Activated T-cell treated with anti-CD3 and anti-CD28 coated beads, Interleukin-2, amount 50 U/mL, for 72 hours (primary cell): ENCODE measurements at places on chromosomes 16 and 17. TPM values are rescaled to one million over a fixed set of nuclear protein-coding genes. Genes with fewer than 3 reads are reported as not detected.

DNA sequence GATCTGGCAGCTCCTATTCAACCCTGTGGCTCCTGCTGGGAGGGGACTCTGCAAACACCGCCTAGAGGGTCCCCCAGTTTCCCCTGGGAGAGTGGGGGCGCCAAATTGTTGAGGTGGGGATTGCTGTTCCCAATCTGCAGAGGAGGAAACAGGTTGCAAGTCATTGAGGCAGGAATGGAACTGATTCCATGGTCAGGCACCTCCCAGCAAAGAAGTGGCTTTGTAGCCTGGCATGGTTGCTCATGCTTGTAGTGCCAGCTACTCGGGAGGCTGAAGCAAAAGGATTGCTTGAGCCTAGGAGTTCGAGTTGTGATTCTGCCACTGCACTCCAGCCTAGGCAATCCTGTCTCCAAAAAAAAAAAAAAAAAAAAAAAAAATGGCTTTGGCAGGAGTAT lies 198 bp upstream of the PYDC1 start:
- H3K4me3 ChIP-seq = peak overlapping the region; percentile 91
- peaks cover 70% of the 10 kb centered on the region for H3K27me3 ChIP-seq
- peaks cover 19% of the 10 kb centered on the region for H3K4me1 ChIP-seq
- no peaks in the 10 kb centered on the region for H3K36me3 ChIP-seq
- H3K27ac ChIP-seq = no peak overlapping the region

DNA sequence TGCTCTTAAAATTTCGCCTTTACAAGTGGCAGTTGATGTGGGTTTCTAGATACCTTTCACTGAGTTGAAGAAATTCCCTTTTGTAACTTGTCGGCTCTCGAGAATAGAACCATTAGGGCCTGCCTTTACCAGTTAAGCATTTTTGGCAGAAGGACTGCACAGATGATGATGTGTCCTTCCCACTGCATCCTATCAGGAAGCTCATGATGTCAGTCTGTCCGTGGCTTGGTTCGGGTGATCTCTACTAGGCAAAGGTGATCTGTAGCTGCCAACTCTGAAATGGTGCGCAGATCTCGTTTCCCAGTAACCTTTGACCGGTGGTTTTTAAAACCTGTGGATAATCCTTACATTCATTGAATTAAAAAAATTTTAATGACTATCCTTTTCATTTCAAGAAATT lies 49.7 kb downstream of the ZNRF1 start:
- peaks cover 13% of the 10 kb centered on the region for H3K4me1 ChIP-seq
- no peak overlapping the region for H3K4me3 ChIP-seq
- no peak overlapping the region for H3K27ac ChIP-seq
- H3K36me3 ChIP-seq = peaks cover 1% of the 10 kb centered on the region
- no peak for DNase-seq

DNA sequence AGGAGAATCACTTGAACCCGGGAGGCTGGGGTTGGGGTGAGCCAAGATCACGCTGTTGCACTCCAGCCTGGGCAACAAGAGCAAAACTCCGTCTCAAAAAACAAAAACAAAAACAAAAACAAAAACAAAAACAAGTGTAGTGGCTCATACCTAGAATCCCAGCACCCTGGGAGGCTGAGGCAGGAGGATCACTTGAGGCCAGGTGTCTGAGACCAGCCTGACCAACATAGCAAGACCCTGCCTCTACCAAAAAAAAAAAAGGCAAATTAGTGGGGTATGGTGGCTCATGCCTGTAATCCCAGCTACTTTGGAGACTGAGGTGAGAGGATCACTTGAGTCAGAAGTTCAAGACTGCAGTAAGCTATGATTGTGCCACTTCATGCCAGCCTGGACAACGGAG lies 26.4 kb upstream of the HAPSTR1 start:
- DNase-seq = no peak
- no peaks in the 10 kb centered on the region for H3K27me3 ChIP-seq
- peaks cover 33% of the 10 kb centered on the region for H3K4me1 ChIP-seq
- H3K4me3 ChIP-seq = no peak overlapping the region

DNA sequence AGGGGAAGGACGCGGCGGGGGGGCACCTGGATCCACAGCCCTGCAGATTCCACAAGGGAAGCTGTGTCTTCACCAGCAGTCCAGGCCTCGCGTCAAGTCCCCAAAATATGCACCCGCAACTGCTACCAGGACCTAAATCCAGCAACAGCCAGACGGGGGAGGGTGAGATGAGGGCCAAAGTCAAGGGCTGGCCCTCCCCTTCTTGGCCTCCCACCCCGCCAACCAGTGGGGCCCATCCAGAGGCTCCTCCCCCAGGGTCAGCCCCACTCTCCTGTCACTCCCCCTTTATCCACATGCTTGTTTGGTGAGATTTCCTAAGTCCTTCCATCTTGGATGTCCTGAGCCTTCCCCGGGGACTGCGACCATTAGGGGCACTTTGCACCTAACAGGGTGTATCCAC lies 138.7 kb downstream of the ENGASE start:
- DNase-seq = no peak
- no peak overlapping the region for H3K27ac ChIP-seq
- H3K27me3 ChIP-seq = peaks cover 40% of the 10 kb centered on the region
- H3K36me3 ChIP-seq = no peaks in the 10 kb centered on the region
- H3K4me1 ChIP-seq = no peaks in the 10 kb centered on the region

GRCh38 chr16:88963583-88963982 lies 13.4 kb downstream of the CBFA2T3 start:
- DNase-seq = no peak
- peaks cover 5% of the 10 kb centered on the region for H3K4me1 ChIP-seq
- no peak overlapping the region for H3K4me3 ChIP-seq

DNA sequence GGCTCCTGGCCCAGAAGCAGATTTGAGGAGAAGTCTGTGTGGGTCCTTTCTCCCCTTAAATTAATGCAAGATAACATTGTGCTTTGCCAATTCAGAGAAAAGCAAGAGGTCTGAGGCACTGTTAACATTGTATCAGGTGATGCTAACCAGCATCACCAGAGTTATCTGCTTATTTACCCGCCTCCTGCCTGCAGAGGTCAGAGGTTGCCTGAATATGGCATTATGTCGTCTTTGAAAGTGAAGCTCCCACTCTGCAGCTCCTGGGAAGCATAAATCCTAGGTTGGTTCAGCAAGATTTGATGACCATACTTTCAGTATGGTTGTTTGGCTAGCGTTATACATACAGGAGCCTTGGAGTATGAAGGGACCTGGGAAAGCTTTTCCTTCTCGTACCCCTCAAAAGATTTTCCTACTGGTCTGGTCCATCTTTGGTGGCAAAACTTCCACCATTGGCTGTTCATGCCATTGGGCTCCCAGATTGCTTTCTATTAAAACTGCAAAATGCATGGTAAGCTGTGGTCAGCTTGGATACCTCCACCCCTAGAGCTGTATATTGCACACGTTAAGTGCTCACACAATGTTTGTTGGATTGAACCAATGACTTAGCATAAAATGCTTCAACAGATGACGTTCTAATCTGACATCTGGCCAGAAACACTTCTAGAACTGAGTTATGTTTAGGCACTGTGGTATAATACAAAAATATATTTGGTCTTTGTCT lies 24.1 kb downstream of the CHD9 start:
- no peaks in the 10 kb centered on the region for H3K27me3 ChIP-seq
- peaks cover 7% of the 10 kb centered on the region for H3K4me1 ChIP-seq
- no peak overlapping the region for H3K27ac ChIP-seq
- H3K36me3 ChIP-seq = peaks cover 3% of the 10 kb centered on the region
- DNase-seq = no peak

- peak; percentile 63 for DNase-seq
- H3K36me3 ChIP-seq = no peaks in the 10 kb centered on the region
- H3K27ac ChIP-seq = peak overlapping the region; percentile 80
- peaks cover 60% of the 10 kb centered on the region for H3K4me1 ChIP-seq
- H3K27me3 ChIP-seq = no peaks in the 10 kb centered on the region
These were observed 17.7 kb downstream of the NAA60 start for GRCh38 chr16:3461151-3461550.

DNA sequence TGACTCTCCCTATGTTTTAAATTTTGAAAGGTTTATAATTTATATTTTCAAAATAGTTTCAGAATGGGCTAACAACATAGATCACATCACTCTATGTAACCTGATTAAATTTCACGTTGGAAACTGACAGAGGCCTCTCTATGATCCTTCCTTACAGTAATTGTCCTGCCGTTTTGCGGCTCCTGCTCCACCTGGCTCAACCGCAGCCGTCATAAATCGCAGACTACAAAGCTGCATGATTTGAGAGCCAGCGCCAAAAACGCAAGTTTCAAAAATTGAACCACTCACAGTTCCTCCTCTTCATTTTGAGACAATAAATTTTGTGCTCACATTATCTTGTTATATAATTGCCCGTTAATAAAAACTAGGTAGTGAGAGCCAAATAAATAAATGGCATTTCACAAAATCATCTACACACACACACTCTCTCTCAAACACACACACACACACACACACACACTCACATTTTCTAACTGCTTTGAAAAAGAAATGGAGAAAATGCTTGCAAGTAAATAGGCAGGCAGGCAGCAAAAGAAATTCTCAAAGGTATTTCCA lies 263.1 kb upstream of the PSMD7 start:
- H3K36me3 ChIP-seq = no peaks in the 10 kb centered on the region
- no peaks in the 10 kb centered on the region for H3K4me1 ChIP-seq

DNA sequence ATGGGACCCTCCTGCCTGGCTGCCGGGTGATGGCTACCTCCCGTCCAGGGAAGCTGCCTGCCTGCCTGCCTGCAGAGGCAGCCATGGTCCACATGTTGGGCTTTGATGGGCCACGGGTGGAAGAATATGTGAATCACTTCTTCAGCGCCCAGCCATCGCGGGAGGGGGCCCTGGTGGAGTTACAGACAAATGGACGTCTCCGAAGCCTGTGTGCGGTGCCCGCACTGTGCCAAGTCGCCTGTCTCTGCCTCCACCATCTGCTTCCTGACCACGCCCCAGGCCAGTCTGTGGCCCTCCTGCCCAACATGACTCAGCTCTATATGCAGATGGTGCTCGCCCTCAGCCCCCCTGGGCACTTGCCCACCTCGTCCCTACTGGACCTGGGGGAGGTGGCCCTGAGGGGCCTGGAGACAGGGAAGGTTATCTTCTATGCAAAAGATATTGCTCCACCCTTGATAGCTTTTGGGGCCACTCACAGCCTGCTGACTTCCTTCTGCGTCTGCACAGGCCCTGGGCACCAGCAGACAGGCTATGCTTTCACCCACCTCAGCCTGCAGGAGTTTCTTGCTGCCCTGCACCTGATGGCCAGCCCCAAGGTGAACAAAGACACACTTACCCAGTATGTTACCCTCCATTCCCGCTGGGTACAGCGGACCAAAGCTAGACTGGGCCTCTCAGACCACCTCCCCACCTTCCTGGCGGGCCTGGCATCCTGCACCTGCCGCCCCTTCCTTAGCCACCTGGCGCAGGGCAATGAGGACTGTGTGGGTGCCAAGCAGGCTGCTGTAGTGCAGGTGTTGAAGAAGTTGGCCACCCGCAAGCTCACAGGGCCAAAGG lies 36.8 kb downstream of the NLRC5 start:
- H3K27ac ChIP-seq = no peak overlapping the region
- H3K27me3 ChIP-seq = no peaks in the 10 kb centered on the region
- no peak for DNase-seq
- H3K36me3 ChIP-seq = peaks cover 22% of the 10 kb centered on the region
- no peak overlapping the region for H3K4me3 ChIP-seq
- peaks cover 93% of the 10 kb centered on the region for H3K4me1 ChIP-seq

DNA sequence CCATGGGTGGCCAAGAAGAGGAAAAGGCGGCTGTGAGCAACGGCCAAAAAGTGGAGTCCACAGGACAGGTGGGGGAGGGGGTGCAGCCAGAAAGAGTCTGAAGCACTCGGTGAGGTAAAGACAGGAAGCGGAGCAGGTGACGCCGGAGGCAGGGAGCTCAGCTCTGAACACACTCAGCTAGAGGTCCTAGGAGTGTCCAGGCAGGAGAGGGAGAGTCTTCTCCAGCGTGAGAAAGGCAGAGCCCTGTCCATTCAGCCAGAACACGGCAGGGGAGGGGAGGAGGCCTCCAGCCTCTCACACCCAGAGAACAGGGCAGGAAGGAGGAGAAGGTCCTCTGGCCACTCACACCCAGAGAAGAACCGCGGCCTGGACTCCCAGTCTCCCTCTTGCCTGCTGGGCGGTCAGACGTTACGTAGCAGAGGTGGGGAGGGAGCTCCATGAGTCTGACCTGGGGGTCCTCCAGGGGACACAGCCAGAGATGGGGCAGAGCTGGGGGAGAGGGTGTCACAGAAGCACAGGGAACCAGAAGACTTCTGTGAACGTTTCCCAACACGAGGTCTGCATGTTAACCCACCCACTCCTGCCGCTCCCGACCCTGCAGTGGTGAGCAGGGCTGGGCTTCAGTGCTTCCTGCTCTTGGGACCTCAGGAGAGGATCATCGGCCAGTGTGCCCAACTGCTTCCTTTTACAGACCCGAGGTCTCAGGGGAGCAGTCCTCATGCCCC lies 89.2 kb downstream of the ABR start:
- H3K27me3 ChIP-seq = no peaks in the 10 kb centered on the region
- H3K4me1 ChIP-seq = no peaks in the 10 kb centered on the region
- DNase-seq = no peak
- H3K27ac ChIP-seq = no peak overlapping the region
- no peaks in the 10 kb centered on the region for H3K36me3 ChIP-seq

DNA sequence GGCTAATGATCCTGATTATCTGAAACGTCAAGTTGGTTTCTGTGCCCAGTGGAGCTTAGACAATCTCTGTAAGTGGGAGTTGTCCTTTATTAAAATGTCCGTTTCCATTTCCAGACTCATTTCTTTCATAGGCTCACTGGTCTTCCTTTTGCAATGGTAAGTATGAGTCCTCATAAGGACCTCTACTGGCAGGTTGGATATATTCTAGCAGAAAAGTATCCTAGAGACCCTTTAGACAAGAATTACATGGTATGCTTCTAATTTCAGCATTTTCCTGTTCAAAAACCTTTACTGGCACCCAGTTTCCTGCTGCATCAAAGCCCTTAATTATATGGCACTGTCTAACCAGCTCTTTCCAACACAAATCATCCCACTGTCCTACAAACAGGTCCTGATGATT lies 28.1 kb upstream of the ARL2BP start:
- no peaks in the 10 kb centered on the region for H3K27me3 ChIP-seq
- H3K36me3 ChIP-seq = peaks cover 36% of the 10 kb centered on the region
- H3K4me3 ChIP-seq = no peak overlapping the region
- no peak overlapping the region for H3K27ac ChIP-seq
- no peak for DNase-seq

- no peaks in the 10 kb centered on the region for H3K27me3 ChIP-seq
- H3K4me1 ChIP-seq = no peaks in the 10 kb centered on the region
- no peak overlapping the region for H3K4me3 ChIP-seq
- no peak for DNase-seq
These were observed 135.8 kb upstream of the CA10 start for GRCh38 chr17:52294301-52294700.

MPV17L gene
- 0.17 TPM for total RNA-seq

HAS3 gene
- 1.4 TPM for total RNA-seq

CCL7 gene
- total RNA-seq = not detected

SLC25A10 gene
- total RNA-seq = 11.3 TPM

CES5A gene
- not detected for total RNA-seq

FN3K gene
- total RNA-seq = 4.3 TPM
